SW 1271 (cell line): ENCODE measurements at places on chromosomes 7 and 10.

DNA sequence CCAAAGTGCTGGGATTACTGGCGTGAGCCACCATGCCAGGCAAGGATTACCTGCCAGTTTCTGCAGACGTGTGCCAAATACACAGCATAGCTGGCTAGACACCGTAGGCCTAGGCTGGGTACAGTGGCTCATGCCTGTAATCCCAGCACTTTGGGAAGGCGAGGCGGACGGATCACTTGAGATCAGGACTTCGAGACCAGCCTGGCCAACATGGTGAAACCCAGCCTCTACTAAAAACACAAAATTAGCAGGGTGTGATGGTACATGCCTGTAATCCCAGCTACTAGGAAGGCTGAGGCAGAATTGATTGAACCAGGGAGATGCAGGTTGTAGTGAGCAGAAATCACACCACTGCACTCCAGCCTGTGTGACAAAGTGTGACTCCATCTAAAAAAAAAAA is 868 bp downstream of the RFC2 start:
- DNase-seq, result no peak

GRCh38 chr7:42210779-42211178 is 26.2 kb downstream of the GLI3 start:
- DNase-seq, result no peak

- DNase-seq, result no peak
Observed at GRCh38 chr7:151486074-151486473, 33.6 kb downstream of the RHEB start.

DNA sequence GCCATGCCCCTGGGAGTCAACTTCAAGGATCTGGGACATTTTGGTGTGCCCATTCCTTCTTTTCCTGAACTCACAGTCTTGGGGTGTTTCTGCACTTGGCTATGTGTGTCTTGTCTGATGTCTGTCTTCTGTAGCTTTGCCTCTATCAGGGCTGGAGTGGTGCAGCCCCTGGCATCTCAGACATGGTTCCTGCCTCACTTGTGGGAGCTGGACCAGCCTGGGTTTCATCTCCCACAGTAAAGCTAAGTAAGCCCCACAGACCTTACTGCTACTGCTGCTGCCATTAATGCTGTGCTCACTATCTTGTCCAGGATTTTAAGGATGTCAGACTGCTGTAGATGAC is 59.0 kb downstream of the ADCYAP1R1 start:
- no peak for DNase-seq

DNA sequence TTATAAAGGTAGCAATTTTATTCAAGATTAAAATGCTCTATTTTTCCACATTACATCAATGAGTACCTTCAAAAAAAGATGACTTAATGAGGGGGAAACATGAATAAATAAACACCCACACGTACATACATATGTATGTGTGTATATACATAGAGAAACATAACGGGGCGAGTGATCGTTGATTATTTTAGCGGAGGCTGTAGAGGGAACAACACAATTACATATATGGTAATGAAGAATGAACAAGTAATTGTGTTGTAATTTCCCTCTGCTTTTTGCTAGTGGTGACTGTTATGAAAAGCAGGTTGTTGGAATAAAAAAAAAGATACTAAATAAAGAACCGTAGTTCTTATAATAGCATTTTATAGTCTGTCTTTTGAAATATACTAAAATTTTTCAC is 63.2 kb downstream of the CACNB2 start:
- no peak for DNase-seq

DNA sequence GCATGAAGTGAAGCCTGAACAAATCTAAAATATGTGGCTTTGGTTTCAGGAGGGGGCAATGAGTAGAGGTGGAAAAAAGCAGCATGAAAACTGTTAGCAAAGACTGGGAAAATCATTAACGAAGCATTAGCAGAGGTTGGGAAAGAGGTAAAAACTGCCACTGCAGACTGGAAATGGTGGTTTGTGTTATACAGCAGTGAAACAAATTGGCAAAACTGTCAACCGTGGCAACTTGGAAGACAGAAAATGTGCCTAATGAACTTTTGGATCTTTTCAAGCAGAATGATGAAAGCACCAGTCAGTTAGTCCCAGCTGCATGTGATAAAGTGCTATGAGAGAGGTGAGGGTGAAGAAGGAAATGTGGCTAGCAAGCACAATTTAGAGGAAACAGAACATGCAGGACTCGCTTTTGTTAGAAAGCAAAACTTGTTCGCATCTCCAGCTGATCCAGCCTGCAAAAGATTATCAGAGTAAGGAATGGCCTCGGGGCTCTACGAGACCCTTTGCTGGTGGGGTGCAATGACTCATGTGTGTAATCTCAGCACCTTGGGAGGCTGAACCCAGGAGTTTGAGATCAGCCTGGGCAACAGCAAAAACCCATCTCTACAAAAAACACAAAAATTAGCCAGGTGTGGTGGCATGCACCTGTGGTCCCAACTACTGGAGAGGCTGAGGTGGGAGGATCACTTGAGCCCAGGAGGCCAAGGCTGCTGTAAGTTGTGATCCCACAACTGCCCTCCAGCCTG is 45.7 kb downstream of the SKIDA1 start:
- DNase-seq, result no peak

DNA sequence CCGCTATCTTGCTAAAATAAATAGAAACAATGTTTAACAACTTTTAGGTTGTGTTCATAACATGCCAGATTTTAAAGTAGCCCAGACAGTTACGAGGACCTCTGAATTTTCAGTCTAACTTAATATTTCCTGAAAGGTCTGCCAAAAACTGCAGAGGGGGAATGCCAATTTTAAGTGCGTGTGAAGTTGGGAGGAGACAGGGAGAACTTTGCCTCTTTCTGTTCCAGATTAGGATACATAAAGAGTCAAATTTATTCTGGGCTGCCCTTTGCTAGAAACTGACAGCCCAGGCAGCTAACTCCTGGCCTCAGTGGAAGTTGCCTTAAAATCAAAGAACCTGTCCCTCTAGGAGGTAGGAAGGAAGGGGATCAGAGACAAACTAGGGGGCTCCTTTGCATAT is 52.3 kb upstream of the PIP4K2A start:
- no peak for DNase-seq

DNA sequence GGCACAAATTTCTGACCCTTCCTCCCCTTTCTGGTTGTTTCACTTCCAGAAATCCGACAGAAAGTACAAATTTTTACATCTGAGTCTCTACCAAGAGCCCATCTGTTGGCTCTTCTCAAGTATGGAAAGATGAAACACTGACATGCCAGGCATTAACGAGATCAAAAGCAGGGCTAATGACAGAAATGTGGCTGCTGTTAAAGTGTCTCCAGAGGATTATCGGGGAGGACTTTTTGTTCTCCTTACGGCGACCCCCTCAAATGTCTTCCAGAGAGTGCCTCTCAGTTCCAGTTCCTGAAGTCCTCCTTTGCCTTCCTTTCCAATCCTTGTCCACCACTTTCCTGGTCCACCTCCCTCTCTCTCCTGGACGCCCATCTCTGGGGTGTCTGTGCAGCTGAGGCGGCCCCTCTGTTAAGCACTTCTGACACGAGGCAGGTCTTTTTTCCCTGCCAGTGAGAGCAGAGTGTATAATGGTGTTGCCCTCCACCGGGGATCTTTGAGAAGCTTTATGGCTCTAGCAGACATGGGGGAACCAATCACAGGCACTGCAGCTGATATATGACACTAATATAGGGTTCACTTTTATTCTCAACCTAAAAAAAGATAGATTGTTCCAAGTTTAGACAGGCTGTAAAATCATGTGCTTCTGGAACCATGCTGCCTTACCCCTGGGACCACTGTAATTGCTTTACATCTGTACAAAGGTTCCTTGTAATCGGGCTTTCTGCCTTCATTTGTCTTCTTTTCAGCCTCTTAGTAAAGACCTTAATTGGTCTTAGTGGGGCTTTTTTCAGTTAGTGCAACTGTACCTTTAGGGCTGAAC is 757.1 kb downstream of the AUTS2 start:
- no peak for DNase-seq

GRCh38 chr10:121091961-121092719 is 241.0 kb downstream of the WDR11 start:
- no peak for DNase-seq

- DNase-seq, result no peak
Observed at GRCh38 chr7:106840342-106840741, 24.7 kb upstream of the PIK3CG start.

- DNase-seq, result no peak
Observed at GRCh38 chr10:7787150-7787856, 490 bp downstream of the KIN start.

DNA sequence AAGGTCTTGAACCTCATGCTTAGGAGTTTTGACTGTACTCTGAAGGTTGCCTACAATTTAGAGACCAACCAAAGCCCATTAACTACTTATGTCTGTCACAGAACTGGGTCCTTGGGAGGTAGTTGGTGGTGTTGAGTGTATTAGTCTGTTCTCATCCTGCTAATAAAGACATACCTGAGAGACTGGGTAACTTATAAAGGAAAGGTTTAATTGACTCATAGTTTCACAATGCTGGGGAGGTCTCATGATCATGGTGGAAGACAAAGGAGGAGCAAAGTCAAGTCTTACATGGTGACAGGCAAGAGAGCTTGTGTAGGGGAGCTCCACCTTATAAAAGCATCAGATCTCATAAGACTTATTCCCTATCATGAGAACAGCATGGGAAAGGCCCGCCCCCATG is 319.6 kb upstream of the ZMIZ1 start:
- DNase-seq, result no peak

DNA sequence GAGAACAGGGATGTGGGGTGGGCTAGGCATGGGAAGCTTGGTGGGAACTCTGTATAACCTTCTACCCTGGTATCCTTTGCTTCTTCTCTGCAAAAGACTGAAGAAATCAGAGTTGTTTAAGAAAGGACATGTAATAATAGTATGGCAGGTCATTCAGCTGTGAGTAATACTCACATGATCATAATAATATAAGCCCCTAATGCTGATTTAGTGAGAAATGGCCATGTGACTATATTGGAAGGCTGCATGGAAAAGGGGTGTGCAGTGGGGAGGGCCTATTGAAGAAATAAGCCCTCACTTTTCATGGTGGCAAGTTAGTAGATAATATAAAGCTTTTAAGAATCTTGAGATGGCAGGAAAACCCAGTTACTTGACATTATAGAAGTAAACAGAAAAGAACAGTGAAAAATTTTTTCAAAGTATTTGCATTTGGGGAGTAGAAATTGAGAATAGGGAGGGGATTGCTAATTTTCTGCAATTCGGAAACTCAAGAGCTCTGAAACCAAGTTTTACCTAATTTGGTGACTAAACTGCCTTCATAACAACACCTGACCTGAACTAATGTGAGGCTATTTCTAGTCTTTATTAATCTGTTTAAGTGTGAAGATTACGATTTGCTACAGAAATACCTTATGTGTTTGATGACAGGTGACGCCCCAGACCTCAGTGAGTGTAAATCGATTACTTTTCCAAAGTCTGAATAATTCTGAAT is 44.4 kb downstream of the ATXN7L1 start:
- DNase-seq, result no peak

DNA sequence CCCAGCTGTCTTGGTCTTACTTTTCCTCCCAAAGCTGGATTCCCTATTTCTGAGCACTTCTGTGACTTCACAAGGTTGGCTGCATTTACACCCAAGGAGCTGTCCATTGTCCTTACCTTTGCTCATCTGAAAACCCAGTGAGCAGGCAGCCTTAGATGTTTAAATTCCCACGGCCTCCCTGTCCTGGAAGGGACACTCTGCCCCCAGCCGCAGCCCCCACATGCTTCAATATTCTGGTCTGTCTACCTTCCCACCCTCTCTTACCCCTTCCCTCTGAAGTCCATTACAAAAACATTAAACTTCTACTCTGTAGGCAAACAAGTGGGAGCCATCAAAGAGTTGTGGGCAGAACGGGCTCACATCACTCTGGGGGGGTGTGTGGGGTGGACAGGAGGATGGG is 73.8 kb upstream of the EFCAB10 start:
- no peak for DNase-seq

- DNase-seq, result no peak
Observed at GRCh38 chr7:1533255-1533546, 2.7 kb downstream of the MAFK start.

- DNase-seq, result no peak
Observed at GRCh38 chr10:70191161-70191971, 21.1 kb upstream of the SAR1A start.

- no peak for DNase-seq
Observed at GRCh38 chr10:94006591-94007550, 13.1 kb downstream of the PLCE1 start.

DNA sequence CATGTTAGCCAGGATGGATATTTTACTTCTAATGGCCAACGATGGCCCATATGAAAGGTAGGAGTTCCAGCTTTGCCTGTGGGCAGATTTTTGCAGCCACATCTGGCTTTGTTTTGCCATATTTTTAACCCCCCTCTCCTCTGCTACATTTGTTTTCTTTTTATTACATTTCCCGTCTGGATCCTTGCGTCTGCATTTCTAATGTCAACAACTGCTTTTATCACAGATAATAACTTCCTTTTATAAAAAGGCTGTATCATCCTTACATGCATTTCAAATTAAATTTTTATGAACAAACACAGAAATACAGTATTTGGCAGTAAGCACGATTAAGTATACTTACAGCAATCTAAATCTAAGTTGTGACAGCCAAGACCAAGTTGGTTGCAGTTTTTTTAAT is 156.0 kb downstream of the BAMBI start:
- DNase-seq, result no peak
